ENCODE measurements at places on chromosomes 1 and 21.
A peak's percentile ranks its signal among the peaks of the same experiment; 100 is the strongest.

- DNase-seq = no peak
Observed at GRCh38 chr1:23869051-23869450, 961 bp upstream of the FUCA1 start.

DNA sequence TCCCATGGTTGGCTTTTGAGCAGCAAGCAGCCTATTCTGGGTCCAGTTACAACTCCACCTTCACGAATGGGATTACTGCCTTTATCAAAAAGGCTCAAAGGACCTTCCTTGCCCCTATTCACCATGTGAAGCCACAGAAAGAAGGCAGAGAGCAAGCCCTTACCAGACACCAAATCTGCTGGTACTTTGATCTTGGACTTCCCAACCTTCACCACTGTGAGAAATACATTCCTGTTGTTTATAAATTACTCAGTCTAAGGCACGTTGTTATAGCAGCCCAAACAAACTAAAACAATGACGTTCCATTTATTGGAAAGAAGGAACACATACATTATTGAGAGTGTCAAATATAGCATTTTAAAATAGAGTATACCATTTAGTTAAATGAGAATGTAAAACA, 1557.9 kb downstream of the PLA2G4A start:
- no peak for DNase-seq

DNA sequence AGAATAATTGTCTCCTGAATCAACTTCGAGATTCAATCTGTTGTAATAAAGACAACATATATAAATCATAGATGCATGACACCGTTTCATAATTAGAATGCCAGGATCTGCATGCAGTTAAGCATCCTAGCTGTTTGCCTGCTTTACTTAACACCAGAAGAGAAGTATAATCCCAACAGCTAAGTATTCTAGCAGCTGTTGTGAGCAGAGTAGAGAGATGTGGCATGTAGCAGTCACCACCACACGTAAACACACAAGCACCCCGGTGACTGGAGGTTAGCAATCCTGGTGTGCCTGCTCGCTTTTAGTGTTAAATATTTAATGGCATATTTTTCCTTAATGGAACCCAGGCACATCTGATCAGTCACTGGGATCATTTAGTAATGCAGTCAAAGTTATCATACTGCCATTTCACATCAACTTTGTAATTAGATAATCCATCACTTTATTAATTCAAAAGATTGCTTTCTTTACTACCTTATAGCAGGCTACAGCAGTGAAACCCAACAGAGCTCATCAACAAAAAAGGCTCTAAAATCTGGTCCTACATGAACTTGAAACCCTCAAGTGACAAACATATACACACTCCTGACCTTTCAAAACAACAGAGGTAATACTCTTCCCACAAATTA, 187.9 kb downstream of the SMYD3 start:
- DNase-seq = no peak

GRCh38 chr1:28983509-28984310, 69.3 kb downstream of the EPB41 start:
- no peak for DNase-seq

GRCh38 chr1:77636864-77637263, 45.6 kb downstream of the ZZZ3 start:
- DNase-seq = no peak

GRCh38 chr1:202018468-202019234, 8.3 kb downstream of the ELF3 start:
- no peak for DNase-seq

DNA sequence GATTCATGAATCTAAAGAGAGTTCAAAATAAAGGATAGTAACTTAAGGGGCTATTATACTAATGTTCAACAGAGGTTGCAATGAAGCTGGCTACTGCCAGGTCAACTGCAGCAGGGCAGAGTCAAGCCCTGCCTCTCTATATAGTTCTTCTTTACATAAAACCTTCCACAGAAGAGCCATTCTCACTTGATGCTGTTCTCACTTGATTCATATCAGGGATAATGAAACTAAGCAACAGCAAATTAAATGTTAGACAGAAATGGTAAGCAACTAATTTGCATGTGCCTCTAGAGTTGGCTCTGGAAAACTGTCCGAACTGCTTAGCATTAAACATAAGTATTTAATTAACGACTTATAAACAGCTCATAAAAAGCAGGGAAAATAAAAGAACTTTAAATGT, 17.4 kb downstream of the CCSAP start:
- DNase-seq = no peak

GRCh38 chr1:162952956-162953355, 92.0 kb upstream of the CCDC190 start:
- no peak for DNase-seq

DNA sequence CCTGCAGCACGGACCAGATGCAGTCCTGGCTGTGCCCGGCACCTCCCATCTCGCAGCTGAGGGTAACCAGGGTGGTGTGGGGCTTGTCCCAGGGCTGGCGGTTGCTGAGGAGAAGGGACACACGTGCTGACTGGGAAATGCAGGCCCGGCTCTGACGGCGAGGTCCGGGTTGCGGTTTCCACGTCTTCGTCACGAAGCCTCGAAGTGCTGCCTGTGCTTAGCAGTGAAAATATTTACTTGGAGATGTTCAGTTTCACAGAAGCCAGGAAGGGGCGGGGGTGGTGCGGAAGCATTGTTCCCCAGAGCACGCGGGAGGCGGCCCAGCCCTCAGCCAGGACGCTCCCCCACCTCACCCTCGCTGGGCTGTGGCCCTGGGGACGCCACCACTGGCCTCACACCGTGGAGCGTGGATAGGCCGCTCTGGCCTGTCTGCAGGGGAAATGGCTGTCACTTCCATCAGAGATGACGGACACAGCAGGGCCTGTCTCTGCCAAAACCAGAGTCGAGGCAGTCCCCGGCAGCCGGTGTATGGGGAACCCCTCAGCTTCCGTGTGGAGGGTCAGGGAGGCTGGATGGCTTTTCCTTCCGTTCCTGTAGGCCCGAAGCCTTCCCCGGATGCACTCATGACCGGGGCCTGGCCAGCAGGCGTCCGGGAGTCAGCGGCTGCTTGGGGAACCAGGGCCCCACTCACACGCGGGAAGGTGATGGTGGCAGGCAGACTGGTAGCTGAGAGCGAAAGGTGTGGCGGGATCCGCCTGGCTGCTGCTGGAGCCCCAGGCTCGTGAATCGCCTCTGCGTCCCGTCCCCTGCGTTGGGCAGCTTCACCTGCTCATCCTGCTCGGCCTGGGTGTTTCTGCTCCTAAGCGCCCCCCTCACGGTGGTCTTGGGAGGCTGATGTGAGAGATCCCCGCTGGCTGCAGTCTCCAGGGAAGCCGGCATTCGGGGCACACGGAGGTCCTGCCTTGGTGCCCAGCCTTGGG, 14.7 kb upstream of the POFUT2 start:
- DNase-seq = no peak

DNA sequence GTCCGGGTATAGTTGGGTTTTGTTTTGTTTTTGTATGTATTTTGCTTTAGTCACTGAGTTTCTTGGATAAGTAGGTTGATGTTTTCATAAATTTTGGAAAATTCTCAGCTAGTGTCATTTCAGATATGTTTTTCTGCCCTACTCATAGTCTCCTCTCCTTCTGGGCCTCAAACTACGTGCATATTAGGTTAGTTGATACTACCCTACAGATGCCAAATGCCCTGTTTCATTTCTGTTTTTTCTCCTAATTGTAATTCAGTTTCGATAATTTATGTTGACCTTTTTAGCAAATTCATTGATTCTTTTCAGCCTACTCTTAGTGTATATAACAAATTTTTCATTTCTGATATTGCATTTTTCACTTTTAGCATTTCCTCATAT, 268.6 kb upstream of the RGS18 start:
- DNase-seq = no peak

DNA sequence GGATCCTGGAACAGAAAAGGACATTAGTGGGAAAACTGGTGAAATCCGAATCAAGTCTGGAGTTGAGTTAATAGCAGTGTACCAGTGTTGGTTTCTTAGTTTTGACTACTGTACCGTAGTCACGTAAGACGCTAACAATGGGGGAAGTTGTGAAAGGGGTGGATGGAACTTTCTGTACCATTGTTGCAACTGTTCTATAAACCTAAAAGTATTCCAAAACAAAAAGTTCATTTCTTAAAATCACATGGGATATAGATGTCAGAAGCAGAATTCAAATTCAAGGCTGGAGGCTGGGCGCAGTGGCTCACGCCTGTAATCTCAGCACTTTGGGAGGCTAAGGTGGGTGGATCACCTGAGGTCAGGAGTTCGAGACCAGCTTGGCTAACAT, 16.9 kb downstream of the ARHGEF19 start:
- no peak for DNase-seq

- peak; percentile 37 for DNase-seq
Observed at GRCh38 chr1:77126307-77126706, 92.9 kb downstream of the PIGK start.

- no peak for DNase-seq
Observed at GRCh38 chr1:110433803-110434202, 17.1 kb upstream of the PROK1 start.

Data from GM10248 (cell line).